ENCODE measurements at places on chromosomes 6 and 20.
A peak's percentile ranks its signal among the peaks of the same experiment; 100 is the strongest.

DNA sequence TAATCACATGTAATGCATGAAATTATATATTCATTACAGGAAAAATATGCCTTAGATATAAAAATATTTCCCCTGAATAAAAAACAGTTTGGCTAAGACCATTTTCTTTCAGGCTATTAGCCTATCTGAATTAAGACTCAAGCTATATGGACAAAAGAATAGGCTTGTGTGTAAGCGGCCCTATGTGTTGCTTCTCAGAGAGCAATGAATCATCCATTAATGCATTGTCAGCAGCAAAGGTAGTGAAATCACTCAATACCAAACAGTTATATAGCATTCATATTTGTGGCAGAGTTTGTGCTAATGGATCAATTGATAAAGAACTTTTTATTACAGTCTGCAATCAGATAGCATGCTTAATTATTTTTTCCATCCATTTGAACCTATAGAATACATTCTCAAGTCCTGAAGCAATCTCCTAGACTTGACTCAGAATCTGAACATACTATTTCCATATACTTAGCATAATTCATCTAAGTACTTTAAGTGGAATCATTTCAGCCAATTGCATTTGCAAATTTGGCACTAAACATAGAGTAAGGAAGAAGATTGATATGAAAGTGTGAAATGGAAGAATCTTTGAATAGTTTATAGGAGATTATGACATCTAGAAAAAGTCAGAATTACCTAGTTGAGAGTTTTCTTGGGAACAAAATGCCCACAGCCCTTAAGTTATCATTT lies 112.2 kb downstream of the ADGRB3 start:
- DNase-seq = no peak

GRCh38 chr6:69294407-69294806 lies 502.4 kb downstream of the LMBRD1 start:
- no peak for DNase-seq

DNA sequence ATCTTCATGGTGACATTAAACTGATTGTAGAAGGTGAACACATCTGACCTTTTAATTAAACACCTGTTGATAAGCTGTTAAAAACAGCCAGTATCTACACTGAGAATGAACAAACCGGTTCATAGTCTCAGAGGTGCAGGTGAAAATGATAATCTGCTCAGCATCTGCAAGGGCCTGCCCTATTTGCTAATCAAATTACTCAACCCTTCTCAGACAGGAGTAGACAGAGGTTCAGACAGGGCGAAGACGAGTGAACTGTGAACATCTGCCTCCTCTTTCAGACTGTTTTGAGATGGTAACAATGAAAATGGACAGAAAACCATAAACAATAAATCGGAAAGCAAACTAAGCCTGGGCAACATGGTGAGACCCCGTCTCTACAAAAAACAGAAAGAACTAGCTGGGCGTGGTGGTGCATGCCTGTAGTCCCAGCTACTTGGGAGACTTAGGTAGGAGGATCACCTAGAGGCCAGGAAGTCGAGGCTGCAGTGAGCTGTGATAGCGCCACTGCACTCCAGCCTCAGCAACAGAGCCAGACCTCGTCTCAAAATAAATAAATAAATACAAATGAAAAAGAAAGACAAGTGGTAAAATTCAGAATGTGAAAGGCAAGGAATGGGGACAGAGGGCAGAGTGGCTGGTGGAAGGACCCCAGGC lies 55.9 kb downstream of the NINL start:
- no peak for DNase-seq

- DNase-seq = peak; percentile 8
Measured at GRCh38 chr6:145816392-145816791, 1.8 kb upstream of the FBXO30 start.

DNA sequence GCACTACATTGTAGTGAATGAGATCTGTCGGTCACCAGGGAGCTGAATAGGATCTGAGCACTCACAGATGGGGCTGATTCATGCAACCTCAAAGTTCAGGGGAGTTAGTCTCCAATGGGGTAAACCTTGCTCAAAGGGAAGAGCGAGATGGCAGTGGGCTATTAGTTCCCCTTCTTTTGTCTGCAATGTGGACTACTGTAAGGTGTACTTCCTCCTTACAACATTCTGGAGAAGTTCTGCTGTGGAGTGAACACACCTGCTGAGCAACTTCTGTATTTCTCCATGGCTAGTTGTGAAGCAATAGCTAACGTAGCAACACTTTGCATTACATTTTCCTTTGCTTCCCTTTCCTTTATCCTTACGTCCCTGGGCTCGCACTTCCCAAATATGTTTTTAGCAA lies 134.3 kb upstream of the B3GAT2 start:
- DNase-seq = no peak

DNA sequence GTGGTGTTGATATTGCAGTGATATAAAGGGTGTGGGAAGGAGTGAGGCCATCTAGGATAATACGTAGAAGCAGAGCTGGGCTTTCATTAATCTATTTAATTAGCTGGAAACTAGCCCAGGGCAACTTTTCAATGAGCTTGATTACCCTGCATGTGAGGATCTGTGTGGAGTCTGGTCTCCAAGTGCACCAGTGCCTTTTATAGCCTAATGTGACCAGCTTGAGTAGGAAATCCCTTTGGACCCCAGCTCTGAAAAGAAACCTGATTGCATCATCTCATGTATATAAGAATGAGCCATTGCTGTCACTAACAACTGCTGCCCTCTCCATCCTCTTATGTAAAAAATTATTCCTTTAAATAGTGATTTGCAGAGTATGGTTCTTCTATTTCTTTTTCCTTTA lies 72.6 kb downstream of the CD109 start:
- no peak for DNase-seq

DNA sequence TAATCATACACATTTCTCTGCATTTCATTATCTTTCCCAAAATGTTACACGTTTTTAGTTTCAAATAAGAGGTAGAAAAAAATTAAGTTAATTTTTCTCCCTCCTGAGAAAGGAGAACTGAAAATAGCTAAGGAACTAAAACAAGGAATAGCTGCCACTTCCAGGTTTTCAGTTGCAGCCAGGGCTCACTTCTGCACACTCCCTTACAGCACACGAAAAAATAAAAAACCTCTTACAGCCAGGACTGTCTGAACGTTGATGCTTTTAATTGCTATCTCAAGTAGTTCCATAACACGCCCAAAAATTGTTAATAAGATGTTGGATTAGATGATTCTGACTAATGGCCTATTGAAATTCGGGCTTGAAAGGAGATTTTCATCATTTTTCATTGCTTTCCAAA lies 153.7 kb upstream of the THBS2 start:
- DNase-seq = no peak

- DNase-seq = no peak
Measured at GRCh38 chr20:31835977-31836852, 9.2 kb downstream of the FOXS1 start.

DNA sequence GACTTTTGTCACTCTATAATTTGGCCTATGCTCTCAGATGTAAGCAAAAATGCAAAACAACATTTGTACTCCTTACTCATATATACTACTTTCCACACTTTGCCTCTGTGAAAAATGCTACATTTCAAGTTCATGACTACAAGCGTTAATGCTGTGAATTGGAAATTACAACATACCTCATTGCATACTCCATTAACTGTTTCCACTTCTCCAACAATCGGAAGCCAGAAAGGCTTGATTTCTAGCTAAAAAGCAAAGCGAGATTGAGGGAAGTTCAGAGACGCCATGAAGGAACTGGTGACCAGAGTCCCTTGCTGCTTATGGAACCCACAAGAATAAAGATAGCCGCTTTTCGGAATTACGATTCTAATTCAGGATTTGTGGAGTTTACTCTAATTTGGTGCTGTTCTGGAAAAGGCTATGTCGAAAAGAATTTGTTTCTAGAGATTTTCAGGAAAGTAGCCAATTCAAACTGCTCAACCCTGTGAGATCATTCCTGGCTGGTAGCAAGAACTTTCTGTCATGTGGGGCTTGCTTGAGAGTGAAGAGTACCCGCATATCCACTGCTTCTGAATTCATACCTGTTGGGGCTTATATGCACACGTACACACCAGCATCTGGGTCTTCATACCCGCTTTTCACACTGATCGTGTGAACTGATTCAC lies 98.0 kb upstream of the CITED2 start:
- no peak for DNase-seq

DNA sequence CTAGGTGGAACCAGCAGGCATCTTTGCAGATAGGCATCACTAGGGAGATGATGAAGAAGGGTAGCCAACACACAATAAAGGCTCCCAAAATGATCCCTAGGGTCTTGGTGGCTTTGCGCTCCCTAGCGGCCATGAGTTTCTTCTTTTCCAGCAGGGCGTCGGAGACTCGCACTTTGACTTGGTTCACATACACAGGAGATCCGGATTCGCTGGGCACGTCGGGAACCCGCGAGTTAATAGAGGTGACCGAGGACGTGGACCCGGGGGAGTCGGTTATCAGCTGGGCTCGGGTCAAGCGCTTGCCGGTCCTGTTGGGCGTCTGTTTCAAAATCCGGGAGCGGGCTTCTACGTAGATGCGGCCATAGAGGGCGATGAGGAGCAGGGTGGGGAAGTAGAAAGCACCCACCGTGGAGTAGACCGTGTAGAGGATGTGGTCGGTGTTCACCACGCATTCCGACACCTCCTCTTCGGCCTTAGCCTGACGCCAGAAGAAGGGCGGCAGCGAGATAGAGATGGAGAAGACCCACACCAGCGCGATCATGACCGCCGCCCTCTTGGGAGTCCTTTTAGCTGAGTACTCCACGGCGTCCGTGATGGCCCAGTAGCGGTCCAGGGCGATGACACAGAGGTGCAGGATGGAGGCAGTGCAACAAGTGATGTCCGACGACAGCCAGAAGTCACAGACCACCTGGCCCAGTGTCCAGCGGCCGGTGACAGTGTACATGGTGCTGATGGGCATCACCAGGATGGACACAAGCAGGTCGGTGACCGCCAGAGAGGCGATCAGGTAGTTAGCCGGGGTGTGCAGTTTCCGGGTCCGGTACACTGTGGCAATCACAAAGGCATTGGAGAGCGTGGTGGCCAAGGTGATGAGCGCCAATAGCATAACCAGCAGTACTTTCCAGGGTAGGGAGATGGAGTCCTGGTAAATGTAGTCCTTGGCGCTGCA lies 658 bp downstream of the HTR1B start:
- no peak for DNase-seq

DNA sequence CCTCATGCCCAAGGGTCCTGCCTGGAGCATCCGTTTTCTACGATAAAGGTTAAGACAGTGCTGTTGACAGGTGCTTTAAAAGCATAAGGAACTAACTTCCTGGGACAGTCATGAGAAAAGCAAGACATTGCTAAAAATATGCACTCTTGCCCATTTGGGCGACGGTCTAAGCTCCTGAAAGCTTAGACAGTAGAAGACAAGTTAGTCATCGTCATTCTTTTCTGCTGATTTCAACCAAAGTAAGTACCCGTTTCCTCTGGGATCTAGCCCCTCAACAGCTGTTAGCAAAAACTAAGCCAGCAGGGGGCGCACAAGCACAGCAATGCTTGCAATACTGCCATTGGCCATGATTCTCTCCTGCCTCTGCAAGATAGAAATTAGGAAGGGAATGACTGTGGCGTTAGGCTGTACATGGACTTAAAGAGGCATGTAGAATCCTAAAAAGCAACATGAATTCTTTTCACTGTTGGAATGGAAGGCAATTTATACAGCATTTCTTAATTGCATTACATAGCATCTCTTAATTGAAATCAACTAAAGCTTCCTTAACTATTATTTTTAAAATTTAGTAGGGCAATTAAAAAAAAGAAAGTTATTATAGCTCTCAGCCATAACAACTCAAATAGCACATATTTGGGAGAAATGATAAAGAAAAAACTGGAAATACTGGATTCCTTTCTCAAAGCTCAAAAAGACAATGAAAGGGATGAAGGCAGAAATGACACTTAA lies 147.8 kb upstream of the RALGAPA2 start:
- DNase-seq = peak; percentile 77

DNA sequence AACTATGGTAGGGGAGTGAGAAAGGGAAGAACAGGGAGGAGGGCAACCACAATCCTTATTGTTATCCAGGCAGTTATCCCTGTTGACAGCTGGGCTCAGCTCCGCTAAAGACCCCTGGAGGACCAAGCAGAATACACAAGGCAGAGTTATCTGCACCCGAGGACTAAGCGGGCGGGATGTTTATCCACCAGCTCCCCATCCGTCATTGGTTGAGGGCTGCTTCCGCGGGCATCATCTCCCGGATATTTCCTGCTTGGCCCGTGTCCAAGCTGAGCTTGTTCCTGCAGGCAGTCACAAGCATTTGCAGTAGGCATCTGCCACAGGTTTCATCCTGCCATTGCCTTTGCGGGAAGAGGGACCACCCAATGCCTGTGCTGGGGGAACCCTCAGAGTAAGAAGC lies 102.1 kb downstream of the DLGAP4 start:
- DNase-seq = no peak

GRCh38 chr6:49453221-49453620 lies 9.8 kb downstream of the MMUT start:
- DNase-seq = no peak

GRCh38 chr6:154621686-154622085 lies 111.2 kb upstream of the CNKSR3 start:
- DNase-seq = no peak

DNA sequence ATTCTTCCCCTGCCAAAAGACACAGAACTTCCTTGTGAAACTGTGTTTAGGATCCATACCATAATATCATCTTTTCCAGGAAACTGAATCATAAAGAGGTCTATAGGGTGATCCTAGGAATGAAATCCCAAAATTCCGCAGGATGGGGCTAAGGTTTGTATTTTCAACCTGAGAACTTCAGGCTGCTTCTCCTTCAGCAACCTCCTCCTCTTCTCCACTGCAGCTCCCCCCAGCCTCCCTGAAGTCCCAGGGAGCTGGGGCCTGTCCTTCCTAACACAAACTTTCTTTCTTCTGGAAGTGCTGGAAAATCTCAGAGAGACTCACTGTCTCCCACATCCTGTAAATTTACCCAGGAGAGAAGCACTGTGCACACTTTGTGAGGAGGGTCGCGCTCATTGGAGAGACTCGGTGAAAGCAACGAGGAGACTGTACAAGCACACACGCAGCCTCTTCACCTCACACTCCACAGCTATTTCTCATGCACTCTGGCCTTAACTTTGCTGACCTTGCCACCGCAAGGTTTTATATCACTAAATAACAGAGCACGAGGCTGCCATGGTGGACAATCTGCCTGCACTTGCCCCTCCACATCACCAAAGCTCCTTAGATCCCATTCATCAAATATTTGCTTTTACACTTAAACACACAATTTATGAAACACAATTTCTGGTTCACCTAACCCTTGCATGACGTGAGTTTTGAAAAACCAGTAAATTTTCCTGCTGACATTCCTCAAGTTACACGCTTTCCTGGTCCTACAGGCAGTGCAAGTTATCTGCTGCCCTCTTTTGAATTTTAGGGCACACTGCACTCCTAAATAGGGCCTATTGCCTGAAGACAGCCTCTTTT lies 14.3 kb downstream of the ID4 start:
- DNase-seq = no peak

DNA sequence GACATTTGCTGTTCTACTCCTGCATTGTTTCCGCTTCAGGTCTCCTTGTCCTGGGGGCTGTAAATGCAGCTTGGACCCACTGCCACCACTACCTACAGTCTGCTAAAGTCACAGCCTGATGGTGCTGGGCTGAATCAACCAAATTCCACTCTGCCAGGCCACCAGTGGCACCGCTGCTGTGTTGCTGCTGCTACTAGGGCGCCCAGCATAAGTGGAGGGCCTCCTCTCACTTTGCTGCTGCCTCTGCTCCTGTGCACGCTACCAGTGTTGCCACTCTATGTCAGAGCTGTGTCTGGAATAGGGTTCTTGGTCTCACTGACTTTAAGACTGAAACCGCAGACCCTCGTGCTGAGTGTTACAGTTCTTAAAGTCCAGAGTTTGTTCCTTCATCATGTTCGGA lies 1.4 kb upstream of the SSR1 start:
- DNase-seq = no peak

GRCh38 chr6:87660226-87660911 lies 41.7 kb downstream of the AKIRIN2 start:
- DNase-seq = no peak

- no peak for DNase-seq
Measured at GRCh38 chr6:154460306-154461071, 50.0 kb downstream of the CNKSR3 start.
